CD4-positive, alpha-beta T cell treated with Interleukin-4 for 4 hours (primary cell): ENCODE measurements at places on chromosomes 4 and X.

DNA sequence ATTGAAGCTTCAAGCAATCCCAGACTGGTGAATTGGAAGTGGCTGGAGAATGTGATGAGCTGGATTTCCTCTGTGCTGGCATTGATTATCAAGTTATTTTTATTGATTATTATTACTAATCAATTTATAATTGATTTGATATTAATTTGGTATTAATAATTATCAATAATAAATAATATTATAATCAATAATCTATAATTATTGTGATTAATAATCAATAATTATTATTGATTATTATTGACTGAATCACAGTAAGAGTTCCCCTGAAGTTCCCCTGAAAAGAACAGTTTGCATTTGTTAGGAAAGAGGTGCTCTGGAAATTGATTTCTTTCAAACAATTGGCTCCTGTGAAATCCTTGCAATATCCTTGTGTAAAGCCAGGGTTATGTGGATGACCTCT is 7.5 kb upstream of the FAM9A start:
- no peak for DNase-seq

DNA sequence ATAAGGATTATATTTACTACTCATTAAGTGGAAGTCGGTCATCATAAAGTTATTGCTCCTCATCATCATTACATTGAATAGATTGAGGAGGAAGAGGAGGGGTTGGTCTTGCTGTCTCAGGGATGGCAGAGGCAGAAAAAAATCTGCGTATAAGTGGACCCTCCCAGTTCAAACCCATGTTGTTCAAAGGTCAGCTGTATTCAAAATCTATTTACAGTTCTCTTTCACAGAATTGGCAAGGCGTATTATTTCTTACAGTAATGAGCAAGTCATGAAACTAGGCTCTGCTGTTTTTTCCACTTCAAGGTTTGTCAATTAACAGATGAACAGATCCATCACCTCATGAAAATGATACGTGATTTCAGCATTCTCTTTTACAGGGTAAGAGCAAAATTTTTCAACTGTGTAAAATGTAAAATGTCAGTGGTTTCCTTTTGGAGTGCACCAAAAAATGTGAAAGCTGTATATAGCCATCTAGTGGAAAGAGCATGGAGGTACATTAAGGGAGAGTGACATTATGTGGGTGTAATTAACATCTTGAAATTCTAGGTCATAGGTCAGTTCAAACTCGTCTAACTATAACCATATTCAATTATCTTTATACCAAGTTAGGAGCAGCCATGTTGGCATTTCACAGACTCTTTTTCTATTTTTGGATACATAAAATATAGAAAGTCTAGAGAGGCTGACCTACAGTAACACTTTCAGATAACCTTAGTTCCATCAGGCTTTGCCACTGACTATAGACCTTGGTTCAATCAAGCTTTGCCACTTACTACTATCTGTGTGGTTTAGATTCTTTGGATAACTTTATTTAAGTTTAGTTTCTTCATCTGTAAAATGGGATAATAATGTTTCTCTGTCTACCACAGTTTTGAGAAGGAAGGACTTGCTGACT is 30.1 kb downstream of the NEIL3 start:
- peak; percentile 69 for DNase-seq

DNA sequence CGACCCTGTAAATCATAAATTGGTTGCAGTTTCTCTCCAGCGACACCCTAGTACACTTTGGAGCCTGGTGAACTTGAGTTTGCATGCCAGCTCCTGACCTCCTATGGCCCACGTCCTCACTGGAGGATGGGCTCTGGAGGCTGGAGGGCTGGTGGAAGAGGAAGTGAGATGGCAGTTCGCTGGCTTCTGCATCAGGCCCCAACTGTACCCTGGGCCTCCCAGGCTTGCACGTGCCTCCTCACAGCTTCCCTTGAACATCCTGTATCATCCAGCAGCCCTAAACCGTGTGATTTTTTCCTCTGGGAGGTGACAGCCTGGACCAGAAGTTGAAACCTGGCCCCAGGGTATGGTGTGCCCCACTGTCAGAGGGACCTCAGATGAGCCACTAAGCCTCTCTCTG is 78.5 kb downstream of the HTRA3 start:
- DNase-seq: no peak

- no peak for DNase-seq
Measured at GRCh38 chrX:9609987-9610386, 145.1 kb downstream of the TBL1X start.

GRCh38 chrX:152136312-152136711 is 2.1 kb downstream of the MAGEA10 start:
- no peak for DNase-seq

GRCh38 chrX:123337886-123338639 is 154.0 kb downstream of the GRIA3 start:
- DNase-seq: no peak

DNA sequence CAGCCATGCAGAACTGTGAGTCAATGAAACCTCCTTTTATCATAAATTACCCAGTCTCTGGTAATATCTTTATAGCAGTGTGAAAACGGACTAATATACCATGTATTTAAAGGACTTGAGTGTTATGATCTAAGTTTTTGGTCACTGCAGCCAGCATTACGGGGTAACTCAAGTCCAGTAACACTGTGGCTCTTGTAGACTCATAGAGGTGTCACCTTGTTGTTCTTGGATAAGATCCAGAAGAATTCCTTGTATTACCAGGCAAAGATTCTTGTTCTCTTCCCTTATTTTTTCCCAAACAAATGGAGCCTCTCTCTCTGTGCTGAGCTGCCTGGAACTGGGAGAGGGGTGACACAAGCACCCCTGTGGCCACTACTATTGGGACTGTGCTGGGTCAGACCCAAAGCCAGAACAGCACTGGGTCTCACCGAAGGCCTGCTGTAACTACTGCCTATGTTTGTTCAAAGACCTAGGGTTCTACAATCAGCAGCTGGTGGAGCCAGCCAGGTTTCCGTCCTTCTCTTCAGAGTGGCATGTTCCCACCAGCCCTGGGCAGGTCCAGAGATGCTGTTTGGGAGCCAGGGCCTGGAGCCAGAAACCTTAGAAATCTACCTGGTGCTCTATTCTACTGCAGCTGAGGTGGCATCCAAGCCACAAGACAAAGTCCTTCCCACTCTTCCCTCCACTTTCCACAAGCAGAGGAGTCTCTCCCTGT is 43.7 kb upstream of the MED14 start:
- DNase-seq: no peak

GRCh38 chrX:129058405-129058804 is 464.9 kb downstream of the SMARCA1 start:
- DNase-seq: no peak

DNA sequence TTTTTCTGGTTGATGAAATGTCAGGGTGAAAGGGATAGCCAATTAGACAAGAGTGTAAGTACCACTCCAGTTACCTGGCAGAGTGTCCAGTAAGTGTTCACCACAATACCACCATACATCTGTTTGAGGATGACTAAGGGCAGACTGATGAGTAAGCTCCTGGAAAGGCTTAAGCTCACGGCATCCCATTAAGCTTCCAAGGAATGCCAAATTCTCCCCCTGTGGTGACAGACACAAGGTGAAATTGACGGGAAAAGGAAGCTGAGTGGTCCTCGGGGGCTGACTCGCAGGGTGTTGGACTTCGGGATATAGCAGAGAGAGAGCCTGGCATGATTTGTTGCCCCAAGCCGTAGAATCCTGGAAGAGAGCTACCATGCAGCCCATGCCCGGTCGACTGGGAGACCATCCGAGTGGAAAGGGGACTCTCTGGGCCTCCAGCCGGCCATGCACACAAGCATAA is 7.6 kb upstream of the BST1 start:
- no peak for DNase-seq

GRCh38 chr4:161249779-161250440 is 913.9 kb downstream of the FSTL5 start:
- no peak for DNase-seq

GRCh38 chr4:15677507-15677988 is 4.1 kb upstream of the FAM200B start:
- DNase-seq: no peak

DNA sequence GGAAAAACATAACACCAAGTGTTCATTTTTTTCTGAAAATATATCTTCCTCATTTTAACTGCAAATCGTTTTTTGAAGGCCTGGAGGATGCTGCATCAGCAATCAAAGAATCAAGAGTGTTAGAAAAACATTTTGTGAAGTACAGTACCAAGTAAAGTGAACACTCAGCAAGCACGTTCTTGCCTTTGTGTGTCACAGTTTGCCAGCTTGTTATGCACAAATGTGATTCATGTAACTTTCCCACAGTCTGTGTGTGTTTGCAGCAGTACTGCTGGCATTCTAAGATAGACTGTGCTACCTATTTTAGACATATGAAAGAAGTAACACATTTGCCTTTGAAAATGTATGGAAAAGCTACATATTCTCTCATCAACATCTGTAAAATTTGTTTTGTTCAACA is 1617.7 kb downstream of the RPA4 start:
- no peak for DNase-seq

DNA sequence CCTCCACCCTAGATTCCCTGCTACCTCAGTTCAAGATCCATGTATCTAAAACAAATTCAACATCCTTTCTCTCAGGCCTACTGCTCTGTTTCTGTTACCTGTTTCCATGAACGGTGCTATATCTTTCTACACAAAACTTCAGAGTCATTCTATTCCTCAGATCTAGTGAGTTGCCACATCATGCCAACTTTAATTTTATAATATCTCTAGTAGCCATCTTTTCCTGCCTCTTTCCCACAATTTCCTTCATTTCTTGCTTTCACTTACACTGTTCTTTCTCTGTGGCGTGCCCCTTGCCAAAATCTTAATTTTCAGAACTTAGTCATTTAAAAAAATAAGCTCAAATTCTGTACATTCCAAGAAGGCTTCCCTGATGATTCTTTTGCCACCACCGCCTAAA is 15.2 kb downstream of the GUCY1A1 start:
- no peak for DNase-seq

GRCh38 chr4:27316176-27316575 is 455.5 kb downstream of the STIM2 start:
- DNase-seq: no peak
